ENCODE measurements at places on chromosomes 11 and 22. TPM values are rescaled to one million over a fixed set of nuclear protein-coding genes. Genes with fewer than 3 reads are reported as not detected.

DNA sequence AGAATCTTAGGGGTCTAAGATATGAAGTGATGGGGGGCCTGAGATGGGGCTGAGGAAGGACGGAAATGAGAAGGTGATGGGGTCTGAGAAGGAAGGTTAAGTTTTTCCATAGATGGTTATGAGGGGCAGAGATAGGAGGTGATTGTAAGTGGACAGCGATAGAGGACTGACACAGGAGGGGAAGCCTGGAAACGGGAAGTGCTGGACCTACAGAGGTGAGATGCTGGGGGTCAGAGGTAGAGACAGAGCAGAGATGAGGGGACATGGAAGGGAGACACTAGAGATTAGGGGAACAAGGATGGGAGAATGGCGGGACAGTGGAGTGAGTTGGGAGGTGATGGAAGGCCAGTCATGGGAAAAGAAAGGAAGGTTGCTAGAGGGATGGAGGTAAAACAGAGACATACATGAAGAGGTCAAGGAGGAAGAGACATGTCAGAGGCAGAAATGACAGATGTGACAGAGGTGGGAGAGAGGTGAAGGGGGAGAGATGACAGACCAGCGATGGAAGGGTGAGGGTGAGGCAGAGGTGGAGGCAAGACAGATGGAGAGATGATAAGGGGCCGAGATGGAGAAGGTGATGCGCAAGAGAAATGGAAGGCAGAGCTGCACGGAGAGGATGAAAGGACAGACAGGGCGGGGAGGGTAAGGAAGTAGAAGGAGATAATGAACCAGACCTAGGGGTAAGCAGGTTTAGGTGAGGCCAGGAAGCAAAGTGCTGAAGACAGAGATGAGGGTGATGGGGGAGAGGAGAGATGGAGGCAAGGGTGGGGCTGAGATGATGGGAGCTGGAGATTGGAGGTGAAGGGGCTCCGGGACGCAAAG lies 50.8 kb downstream of the SLC22A12 start:
- H3K27me3 ChIP-seq: peaks cover 8% of the 10 kb centered on the region
- no peak overlapping the region for H3K4me3 ChIP-seq
- peaks cover 5% of the 10 kb centered on the region for H3K4me1 ChIP-seq
- DNase-seq: no peak

DNA sequence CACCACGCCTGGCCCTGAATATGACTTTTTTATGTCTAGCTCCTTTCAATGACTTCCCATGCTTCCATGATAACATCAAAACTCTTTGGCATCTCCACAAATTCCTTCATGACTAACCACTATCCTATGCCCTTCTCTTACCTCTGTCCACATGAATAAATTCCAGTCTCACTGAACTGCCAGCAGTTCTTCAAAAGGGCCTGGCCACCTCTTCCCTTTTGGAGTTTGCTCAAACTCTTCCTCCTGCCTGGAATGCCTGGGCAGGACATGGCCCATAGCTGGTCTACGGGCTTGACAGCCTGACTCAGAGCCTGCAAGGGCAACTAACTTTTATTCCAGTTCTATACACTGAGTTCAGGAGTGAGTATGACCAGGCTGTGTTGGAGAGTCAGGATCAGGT lies 41.8 kb upstream of the ZBTB16 start:
- no peaks in the 10 kb centered on the region for H3K36me3 ChIP-seq
- H3K4me3 ChIP-seq: no peak overlapping the region
- H3K27me3 ChIP-seq: no peaks in the 10 kb centered on the region
- H3K4me1 ChIP-seq: no peaks in the 10 kb centered on the region
- no peak overlapping the region for H3K27ac ChIP-seq

- H3K36me3 ChIP-seq: peaks cover 3% of the 10 kb centered on the region
- no peak overlapping the region for H3K27ac ChIP-seq
- H3K27me3 ChIP-seq: peaks cover 26% of the 10 kb centered on the region
- peak overlapping the region; percentile 15 for H3K4me3 ChIP-seq
These were observed 694 bp upstream of the ELFN2 start for GRCh38 chr22:37427711-37428635.

DNA sequence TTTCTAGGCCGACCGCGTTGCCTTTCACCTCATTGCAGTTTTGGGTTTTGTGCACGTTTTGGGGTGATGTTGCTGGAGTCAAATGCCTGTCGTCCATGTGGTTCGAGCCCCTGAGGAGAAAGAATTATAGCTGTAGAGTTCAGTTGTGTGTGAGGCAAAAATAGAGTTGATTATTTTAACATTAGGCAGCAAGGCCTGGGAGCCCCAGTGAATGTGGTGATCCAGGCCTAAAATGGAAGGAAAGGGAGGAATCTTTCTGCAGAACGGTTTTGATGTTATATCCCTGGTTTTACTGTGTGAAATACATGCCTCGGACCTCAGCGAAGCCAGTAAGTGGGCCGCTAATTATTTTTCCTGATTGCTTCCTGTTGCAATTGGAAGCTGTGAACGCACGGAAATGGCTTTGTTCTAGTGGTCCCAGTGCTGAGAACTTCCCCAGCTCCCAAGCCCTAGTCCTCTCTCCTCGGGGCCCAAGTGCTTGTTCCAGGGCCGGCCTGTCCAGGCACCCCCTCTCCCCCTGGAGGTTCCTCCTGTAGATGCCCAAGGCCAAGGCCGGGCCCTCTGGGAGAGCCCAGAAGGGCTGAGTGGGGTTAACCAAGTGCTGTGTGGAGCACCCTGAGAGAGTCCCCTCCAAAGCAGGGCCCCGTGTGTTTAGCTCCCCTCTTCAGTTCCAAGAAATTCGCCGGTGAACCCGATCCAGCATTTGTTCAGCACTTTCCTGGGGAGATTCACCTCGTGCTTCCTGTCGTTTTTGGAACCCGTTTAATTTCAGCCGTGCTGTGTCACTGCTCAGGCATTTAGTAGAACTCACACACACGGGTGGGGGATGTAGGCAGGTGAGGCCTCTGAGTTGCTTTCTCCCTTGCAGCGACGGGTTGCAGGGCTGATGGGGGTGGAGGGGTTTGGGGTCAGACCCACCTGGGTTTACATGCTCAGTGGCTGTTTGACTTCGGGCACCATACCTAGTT lies 2.1 kb downstream of the LRP5 start:
- H3K27me3 ChIP-seq: peaks cover 17% of the 10 kb centered on the region
- peak overlapping the region; percentile 61 for H3K27ac ChIP-seq
- DNase-seq: no peak
- peaks cover 45% of the 10 kb centered on the region for H3K4me1 ChIP-seq

GRCh38 chr11:112128483-112129121 lies 35.3 kb downstream of the IL18 start:
- no peak for DNase-seq
- no peak overlapping the region for H3K4me3 ChIP-seq
- no peak overlapping the region for H3K27ac ChIP-seq
- peaks cover 1% of the 10 kb centered on the region for H3K27me3 ChIP-seq
- H3K4me1 ChIP-seq: no peaks in the 10 kb centered on the region

- H3K4me3 ChIP-seq: no peak overlapping the region
- no peaks in the 10 kb centered on the region for H3K4me1 ChIP-seq
- DNase-seq: no peak
- H3K27me3 ChIP-seq: peaks cover 3% of the 10 kb centered on the region
These were observed 35.8 kb upstream of the HMOX1 start for GRCh38 chr22:35344956-35345690.

GRCh38 chr11:44519989-44520737 lies 45.3 kb upstream of the CD82 start:
- no peak for DNase-seq
- peaks cover 8% of the 10 kb centered on the region for H3K4me1 ChIP-seq
- H3K36me3 ChIP-seq: no peaks in the 10 kb centered on the region
- peaks cover 4% of the 10 kb centered on the region for H3K27me3 ChIP-seq

Gene OR5B21
- not detected for total RNA-seq
